ENCODE measurements at places on chromosomes 5 and 9.

GRCh38 chr5:110288766-110289511 is 437.5 kb downstream of the TMEM232 start:
- no peak for DNase-seq

DNA sequence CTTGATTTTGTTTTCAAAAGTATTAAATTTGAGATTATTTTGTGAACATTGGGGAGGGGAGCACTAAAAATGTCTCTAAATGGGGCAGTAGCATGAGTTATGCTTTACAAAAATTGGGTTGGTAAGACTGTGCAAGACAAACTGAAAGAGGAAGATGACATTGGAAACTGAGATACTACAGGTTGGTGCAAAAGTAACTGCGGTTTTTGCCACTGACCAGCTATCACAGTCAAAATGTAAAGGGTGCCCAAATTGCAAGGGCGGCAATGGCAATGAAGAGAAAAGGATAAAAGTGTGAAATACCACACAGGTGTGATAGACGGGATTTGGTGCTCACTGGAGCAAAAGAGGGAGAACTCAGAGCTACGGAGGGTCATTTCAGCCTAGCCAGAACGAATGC is 124.0 kb downstream of the FANCC start:
- DNase-seq: no peak

DNA sequence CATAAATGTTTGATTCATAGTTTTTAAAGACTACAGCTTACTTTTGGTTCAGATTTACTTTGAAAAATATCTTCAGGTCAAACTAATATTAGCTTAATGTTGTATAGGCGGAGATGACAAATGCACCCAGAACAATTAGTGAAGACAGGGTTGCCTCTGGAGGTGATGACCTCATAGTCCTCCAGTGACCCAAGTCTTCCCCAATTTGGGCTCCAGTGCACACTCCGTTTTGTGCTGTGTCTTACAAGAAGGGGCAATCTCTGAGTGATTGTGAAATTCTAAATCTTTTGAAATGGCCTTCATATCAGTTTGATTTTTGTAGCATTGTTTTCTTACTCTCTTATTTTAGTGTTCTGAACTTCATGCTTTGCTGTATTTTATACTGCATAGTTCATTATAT is 57.6 kb downstream of the DENND4C start:
- DNase-seq: no peak

GRCh38 chr9:114771889-114772288 is 34.0 kb downstream of the TNFSF15 start:
- no peak for DNase-seq

DNA sequence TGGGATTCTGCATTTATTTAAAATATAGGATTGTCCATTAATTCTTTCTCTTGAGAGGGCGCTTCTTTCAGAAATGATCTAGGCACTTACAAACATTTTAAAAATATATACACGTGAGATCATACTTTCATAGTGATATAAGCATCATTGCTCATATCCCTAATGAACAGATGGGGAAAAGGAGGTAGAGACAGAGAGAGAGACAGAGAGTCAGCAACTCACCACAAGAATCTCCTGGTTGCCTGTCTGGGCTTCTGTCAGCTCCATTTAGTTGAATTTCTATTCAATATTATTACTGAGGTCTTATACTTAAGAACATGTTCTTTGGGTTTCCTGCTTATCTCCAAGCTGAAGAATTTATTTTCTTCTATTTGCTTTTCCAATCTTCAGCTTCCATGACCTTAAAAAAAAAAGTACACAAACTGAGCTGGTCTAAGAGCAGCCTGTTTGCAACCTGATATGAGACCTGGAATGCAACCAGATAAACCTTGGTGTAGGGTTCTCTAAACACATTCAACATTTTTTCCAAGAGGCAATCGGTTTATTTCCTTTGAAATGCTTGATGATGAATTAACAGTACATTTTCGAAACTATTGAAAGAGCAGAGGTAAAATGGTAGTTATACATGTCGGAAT is 51.6 kb upstream of the LIFR start:
- DNase-seq: no peak

- DNase-seq: no peak
These were observed 6.6 kb upstream of the FBP1 start for GRCh38 chr9:94645901-94646300.

GRCh38 chr9:16613605-16614004 is 256.9 kb downstream of the BNC2 start:
- DNase-seq: no peak

GRCh38 chr5:95842854-95843544 is 20.5 kb upstream of the GLRX start:
- DNase-seq: peak; percentile 23

DNA sequence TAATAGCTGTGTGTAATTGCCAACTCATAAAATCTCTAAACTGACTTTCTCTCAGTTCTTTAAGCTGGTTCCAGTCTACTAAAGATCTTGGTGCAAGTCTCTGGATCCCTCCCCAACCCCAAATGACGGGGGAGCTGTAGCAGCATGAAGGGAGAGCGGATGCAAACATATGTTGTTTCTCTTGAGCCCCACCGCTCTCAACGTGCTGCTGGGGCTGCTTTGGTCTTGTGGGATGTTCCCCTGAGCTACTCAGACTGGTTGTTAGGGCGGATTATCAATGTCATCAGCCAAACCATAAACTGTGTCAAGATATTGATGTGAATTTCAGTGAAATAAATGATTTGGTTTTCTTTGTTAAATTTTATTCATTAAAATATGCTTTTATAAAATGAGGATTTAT is 40.9 kb upstream of the APC start:
- no peak for DNase-seq

- DNase-seq: no peak
These were observed 93.7 kb upstream of the PHYKPL start for GRCh38 chr5:178326374-178326715.

GRCh38 chr5:119410448-119411159 is 41.7 kb upstream of the HSD17B4 start:
- DNase-seq: no peak

GRCh38 chr5:89989776-89990175 is 419.8 kb downstream of the CETN3 start:
- DNase-seq: no peak

GRCh38 chr5:172918421-172919371 is 40.5 kb upstream of the RPL26L1 start:
- DNase-seq: no peak

- no peak for DNase-seq
These were observed 70.1 kb downstream of the NDFIP1 start for GRCh38 chr5:142178651-142179050.

- no peak for DNase-seq
These were observed 747 bp downstream of the TRPM3 start for GRCh38 chr9:71120501-71121247.

DNA sequence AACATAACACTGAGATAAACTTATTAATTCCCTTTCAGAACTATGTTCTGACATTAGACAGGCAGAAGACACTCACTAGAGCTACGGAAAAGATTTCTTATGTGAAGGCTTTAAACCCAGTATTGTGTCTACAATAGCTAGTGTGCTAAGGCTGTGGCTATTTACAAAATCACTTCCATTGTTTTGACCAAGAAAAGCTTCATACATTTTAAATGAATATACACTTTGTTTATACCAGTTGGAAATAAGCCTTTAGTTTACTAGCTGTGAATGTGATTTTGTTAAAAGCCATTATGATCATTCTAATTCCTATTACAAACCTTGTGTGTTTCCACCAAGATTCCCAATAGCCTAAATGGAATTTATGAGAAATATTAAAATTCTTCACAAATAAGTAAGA is 83.0 kb downstream of the AGTPBP1 start:
- DNase-seq: no peak

DNA sequence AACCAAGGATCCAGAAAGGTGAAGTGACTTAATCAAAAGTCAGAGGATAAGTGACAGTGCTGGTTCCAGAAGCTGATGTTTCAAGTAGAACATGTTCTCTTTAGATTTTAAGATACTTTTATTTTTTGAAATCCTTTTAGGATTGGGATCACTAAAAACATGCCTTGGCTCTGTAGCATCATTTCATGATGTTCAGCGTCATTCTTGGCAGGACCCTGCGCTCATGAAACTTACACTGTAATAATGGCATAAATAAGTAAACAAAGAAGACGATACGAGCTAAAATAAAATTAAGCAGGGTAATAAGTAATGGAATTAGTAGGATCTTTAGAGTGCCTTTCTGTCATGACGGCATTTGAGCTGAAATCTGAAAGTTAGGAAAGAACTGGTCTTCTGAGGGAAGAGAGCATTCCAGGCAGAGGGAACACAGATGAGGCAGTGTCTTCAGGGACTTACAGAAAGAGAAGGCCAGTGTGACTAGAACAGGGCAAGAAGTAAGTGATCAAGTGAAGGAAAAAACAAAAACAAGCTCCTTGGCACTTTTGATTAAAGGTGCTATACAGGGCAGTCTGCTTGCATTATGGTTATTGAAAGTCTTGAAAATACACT is 19.9 kb downstream of the CTNNA1 start:
- DNase-seq: no peak

DNA sequence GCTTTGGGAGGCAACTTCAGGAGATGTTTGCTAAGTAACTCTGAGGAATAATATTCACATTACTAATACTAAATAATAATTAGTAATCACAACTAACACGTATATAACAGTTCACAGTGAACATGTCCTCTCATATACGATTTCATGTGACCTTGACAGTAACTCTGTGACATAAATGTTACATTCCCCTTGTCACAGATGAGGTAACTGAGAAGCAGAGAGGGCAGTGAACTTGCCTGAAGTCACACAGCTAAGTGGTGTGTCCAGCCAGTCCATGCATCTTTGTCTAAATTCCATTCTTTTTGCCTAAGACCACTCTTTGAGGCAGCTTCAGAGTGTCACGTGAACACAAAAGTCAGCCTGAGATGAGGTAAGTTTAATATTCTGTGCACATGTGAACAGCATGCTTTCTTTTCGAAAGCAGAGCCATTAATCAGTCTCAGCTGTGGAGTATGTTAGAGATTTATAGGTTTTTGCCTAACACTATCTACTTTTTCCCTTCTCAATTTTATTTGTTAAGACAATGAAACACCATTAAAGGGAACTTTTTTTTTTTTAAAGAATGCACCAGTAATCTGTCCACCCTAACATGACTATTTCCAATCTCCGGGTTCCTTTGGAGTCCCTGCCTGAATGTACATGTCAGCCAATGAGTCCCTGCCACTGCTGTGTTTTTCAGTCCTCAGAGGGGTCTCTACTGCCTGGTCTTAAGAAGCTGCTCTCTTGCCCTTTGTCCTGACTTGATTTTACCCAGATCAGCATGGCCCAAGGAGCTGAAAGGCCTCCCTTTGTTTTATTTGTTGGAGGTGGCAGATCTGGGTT is 43.5 kb downstream of the SH3PXD2B start:
- no peak for DNase-seq

DNA sequence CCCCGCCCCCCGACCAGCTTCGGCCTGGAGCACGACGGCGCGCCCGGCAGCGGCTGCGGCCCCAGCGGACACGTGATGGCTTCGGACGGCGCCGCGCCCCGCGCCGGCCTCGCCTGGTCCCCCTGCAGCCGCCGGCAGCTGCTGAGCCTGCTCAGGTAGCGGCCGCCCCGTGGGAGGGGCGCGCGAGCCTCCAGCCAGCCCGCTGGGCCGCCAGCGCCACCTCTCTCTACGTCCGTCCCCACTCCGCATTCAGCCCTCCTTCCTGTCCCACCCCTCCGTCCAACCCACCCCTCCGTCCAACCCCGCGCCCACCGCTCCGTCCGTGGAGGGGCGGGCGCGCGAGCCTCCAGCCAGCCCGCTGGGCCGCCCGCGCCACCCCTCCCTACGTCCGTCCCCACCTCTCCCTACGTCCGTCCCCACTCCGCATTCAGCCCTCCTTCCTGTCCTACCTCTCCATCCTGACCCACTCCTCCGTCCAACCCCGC is 6.5 kb downstream of the ADAMTS13 start:
- no peak for DNase-seq

DNA sequence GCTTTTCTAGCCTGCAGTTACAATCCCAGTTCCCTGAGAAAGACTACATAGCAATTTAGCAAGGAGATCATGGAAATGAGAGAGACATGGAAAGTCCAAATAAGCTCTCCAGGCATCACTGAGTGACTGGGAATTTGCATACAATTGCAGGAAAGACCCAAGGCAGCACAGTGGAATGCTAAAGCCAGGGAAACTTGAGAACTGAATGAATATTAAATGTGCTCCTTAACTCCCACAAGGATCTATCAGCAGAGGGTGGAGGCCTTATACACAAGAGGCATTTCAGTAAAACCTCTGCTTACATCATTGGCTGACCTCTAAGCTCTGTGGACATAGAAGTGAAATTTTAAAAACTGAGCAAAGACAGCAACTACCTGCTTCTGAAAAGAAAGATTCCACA is 355.6 kb upstream of the DAB2 start:
- no peak for DNase-seq

DNA sequence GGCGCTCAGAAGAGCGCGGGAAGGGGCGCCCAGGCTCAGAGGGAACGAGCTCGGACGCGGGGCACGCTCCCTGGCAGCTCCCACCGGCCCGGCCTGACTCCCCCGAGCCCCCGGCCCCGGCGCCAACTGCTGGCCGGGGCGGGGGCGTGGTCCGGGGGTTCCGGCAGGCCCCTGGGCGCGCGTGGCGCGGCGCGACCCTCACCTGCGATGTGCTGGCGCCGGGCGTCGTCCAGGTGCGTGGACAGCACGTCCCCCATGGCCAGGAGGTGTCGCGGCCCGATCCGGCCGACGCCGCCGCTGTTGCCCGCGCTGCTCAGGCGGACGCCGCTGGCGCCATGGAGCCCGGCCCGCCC is 43.5 kb upstream of the STXBP1 start:
- no peak for DNase-seq

- no peak for DNase-seq
These were observed 41.7 kb downstream of the SEMA6A start for GRCh38 chr5:116532762-116533525.

GRCh38 chr5:14415698-14416074 is 165.9 kb upstream of the OTULINL start:
- no peak for DNase-seq

DNA sequence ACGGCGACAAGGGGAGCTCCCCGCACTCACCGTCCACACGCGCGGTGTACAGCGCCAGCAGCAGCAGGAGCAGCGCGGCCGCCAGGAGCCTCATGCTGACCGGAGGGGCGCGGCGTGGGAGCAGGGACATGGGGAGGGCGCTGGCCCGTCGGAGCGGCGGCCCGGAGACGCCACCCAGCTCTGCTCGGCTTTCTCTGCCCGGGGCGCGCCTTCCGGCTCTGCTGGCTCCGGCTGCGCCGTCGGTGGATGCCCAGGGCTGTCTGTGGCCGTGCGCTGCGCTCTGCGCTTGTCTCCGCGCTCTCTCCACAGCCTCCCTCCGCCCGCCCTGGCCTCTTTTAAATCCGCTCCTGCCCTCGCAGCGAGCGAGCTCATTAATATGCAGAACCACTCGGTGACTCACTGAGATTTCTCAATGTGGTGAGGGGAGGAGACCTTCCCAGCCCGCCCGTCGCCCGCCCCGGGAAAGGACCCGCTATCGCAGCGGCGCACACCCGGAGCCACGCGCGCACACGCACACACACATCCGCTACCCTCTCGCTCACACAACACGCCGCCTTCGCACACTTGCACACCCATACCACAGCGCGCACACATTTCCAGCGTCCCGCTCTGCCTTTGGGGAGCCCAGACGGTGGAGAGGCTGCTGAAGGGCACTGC is at the start of gene CXCL14:
CXCL14 (minus strand) TSS at position 307 of the 657 bp plus-strand sequence; CDS start at position 94, 213 bp downstream.
- no peak for DNase-seq

Data from activated naive CD4-positive, alpha-beta T cell (primary cell).